Stimulated activated CD4-positive, alpha-beta T cell treated with anti-CD3 and anti-CD28 coated beads, Interleukin-1b, Interleukin-23, amount 100 ng/mL, for 1 hour (primary cell): ENCODE measurements at places on chromosomes 13 and 19.

GRCh38 chr19:40597329-40597838 lies 3.8 kb upstream of the LTBP4 start:
- DNase-seq: no peak

DNA sequence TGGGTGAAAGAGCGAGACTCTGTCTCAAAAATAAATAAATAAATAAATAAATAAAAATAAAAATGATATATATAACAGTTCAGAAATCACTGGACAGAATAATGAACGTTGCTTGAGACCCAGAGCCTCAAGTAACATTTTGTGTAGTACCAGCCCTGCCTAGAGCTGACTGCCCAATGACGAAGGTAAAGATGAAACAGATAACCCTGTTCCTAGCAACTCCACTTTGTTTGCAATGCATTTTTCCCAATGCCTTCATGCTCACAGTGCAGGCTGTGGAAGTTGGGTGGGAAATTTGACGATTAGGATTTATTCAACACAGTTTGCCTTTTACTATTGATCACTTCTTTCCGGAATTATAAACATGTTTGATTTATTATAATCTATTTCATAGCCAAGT lies 22.2 kb upstream of the FRY start:
- no peak for DNase-seq

DNA sequence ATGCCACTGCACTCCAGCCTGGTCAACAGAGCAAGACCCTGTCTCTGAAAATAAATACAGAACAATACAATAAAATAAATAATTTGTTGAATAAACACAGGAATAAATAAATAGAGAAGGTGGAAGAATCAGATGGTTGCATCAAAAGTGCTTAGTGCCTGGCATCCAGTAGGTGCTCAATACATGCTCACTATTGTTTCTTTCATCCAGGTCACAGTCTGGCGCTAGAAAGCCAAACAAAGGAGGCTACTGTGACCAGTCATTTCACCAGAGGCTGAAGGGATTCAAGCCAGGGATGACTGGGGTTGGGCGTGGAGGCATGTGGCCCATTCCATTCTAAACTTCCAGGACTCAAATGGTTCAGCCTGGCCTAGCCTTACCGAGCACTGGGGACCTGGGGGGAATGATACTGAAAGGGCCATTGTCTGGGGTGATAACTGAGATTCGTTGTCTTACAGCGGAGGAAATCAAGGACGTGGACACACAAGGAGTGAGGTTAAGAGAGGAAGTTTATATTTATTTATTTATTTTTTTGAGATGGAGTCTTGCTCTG lies 3.6 kb upstream of the NDUFB7 start:
- DNase-seq: no peak

GRCh38 chr19:41449079-41449864 lies 6.3 kb downstream of the ERICH4 start:
- DNase-seq: peak; percentile 51
